Mesenteric fat pad (tissue), 1 donor: ENCODE measurements at places on chromosomes 13 and 19. TPM values are rescaled to one million over a fixed set of nuclear protein-coding genes. Genes with fewer than 3 reads are reported as not detected.

Gene TGFBR3L
- not detected for total RNA-seq

Gene KLHL1
- not detected for total RNA-seq

Gene OR1M1
- not detected for total RNA-seq

Gene ZNF506
- 16.4 TPM for total RNA-seq

Gene ZNF846
- total RNA-seq: 8.8 TPM

Gene SBK3
- 1.7 TPM for total RNA-seq

Gene RYR1
- total RNA-seq: 4.8 TPM

Gene PSG3
- total RNA-seq: not detected

Gene ZNF681
- total RNA-seq: 0.96 TPM

Gene OR7A5
- total RNA-seq: not detected

Gene CD22
- total RNA-seq: 1.3 TPM

Gene ZNF221
- total RNA-seq: 4.1 TPM

Gene ZNF229
- total RNA-seq: 4.4 TPM

Gene SMAD9
- 9.0 TPM for total RNA-seq

Gene GCDH
- total RNA-seq: 23.3 TPM

Gene MAP2K7
- total RNA-seq: 26.7 TPM

Gene PSG2
- not detected for total RNA-seq

Gene EVI5L
- total RNA-seq: 15.4 TPM

Gene ATP8B3
- total RNA-seq: 0.80 TPM

Gene NUFIP1
- total RNA-seq: 5.2 TPM

Gene GSK3A
- 36.0 TPM for total RNA-seq

Gene SERTM1
- total RNA-seq: not detected

Gene MLLT1
- 62.3 TPM for total RNA-seq

Gene ZFP36
- 1,383 TPM for total RNA-seq

Gene CD320
- total RNA-seq: 55.2 TPM

Gene ERICH6B
- total RNA-seq: not detected

Gene SLC39A3
- 21.5 TPM for total RNA-seq

Gene NOVA2
- 15.4 TPM for total RNA-seq

Gene CATSPERD
- total RNA-seq: not detected

Gene SLC7A10
- total RNA-seq: 24.2 TPM

Gene ZNF616
- total RNA-seq: 7.2 TPM

Gene BLOC1S3
- 8.4 TPM for total RNA-seq

Gene DPF1
- total RNA-seq: not detected

Gene APOE
- total RNA-seq: 162 TPM

Gene SIGLEC6
- 0.58 TPM for total RNA-seq

Gene PSG1
- not detected for total RNA-seq
